Activated T-helper 2 cell treated with anti-CD3 and anti-CD28 coated beads, Interferon-gamma antibody, Interleukin-2, Interleukin-4, amounts not matched to agents 10 μg/mL and 5 μg/mL and 100 μg/mL, durations not matched to agents 14 hours and 24 hours and 36 hours (primary cell): ENCODE measurements at places on chromosomes 2 and 18.

- DNase-seq: no peak
Observed at GRCh38 chr18:56036741-56037140, 448.7 kb upstream of the TCF4 start.

GRCh38 chr2:145555360-145555759, 1035.4 kb upstream of the ZEB2 start:
- no peak for DNase-seq

DNA sequence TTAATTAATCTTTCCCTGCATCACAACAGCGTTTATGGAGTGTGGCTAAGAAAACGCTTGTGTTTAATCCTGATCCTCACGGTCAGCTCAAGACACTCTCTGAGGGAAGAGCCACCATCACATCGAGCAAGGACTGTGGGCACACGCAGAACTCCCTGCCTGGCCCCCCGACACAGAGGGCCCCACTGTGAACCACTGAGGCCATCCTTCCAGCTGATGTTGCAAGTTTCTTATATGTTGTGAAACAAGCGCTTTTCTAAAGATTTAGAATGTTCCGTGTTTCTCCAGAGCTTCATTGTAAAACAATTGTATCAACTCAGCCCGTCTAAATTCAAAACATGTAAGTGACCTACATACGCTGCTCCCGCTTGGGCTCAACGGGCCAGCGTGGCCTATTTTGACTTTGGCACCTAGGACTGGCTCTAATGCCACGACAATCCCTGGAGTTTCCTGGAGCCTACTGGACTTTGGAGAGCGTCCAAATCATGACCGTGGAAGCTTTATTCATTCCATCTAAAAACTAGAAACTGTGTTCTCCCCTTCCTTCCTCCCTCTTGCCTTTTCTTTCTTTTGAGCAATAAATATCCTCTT, 34.9 kb downstream of the SERPINE2 start:
- no peak for DNase-seq

DNA sequence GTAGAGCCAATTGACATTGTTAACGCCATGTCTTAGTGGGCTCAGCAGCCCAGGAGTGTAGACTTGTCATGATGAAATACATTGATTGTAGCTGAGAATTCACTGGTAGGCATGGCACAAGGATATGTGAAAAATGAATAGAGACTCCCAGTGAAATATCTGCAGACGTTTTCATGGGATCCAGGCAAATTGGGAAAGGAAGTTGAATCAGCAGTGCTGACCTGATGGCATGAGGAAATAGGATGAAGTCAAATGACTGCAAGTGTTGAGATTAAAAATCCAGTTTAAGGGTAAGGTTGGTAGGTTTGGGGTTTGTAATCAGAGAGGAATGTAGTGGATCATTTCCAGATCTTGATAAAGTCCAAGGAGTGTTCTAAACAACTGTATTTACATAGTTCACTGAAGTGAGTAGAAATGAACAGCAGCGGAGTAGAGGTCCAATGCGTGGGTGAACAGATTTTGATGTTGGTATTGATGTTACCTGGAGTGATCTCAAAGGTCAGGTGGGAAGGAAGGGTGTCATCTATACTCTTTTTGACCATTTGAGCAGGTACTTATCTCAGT, 24.6 kb downstream of the INSIG2 start:
- no peak for DNase-seq

DNA sequence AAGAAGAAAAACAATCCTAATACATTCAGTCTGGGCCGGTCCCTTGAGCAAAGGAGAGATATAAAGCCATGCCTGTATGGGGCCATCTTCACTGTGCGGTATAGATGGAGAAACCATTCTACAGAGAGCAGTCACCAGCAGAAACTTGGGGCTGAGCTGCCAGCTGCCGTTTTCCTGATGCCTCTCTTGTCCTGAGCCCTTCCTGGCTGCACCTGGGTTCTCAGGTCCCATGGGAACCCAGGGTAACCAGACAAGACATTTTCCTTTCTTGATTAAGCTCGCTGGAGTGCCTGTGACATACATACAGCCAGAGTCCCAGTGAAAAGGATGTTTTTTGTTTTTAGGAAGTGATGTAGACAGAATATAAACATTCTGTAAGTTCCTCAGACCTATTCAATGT, 5.3 kb upstream of the METTL21A start:
- DNase-seq: no peak

DNA sequence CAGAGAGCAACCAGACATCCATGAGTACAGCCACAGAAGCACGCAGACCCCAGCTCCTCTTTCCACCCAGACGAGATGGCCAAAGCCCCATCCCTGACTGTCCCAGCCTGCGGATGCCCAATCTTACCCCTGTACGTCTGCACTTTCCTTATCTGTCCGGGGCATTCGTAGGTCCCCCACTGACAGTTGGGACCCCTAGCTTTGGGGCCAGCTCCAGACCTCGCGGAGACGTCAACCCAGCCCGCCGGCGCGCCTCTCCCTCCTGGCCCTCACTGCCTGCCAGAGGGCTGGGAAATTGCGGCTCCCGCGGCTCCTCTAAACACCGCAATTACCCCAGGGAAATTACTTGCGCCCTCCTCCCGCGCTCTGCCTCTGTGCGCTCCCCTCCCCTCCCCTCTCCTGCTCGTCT, 2.3 kb downstream of the ECEL1 start:
- DNase-seq: no peak

DNA sequence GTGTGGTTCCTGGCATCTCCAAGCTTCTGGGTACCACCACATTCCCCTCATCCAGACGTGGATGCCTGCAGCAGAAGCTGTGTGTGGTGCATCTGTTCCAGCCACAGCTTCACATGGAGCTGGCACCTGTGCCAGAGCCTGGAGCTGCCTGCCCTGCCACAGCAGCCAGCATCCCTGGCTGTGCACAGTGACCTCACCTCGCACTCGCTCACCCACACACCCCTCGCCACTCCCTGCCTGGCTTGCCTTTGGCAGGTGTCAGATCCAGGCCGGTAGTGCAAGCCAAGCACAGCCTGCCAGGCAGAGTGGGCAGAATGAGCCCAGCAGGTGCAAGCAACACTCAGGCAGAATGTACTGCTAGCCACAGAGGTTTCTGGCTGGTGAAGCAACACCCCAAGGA, 59.9 kb upstream of the DYNC1I2 start:
- DNase-seq: no peak

GRCh38 chr2:66507673-66508201, 72.8 kb downstream of the MEIS1 start:
- no peak for DNase-seq

GRCh38 chr2:27105981-27106380, 12.9 kb downstream of the CGREF1 start:
- DNase-seq: no peak

- DNase-seq: no peak
Observed at GRCh38 chr2:175931805-175932204, 70.3 kb downstream of the LNPK start.

DNA sequence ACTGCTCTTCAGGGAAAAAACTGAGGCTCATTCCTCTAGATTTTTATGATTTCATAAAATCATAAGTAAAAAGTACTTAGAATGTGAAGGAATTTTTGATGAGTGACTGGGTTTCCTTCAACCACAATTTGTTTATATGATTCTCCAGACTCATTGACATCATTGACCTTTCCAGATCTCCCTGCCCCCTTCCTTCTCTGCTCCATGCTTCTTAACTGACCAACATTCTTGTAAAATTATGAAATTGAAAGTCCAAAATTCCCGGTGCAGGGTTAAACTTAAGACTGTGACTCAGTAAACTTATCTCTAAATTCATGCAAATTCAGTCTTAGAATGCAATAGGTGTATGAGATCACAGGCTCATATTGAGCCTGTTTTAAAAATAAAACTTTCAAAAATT, 648.9 kb downstream of the TDRD15 start:
- DNase-seq: no peak

- no peak for DNase-seq
Observed at GRCh38 chr2:173441222-173441621, 86.5 kb downstream of the CDCA7 start.

DNA sequence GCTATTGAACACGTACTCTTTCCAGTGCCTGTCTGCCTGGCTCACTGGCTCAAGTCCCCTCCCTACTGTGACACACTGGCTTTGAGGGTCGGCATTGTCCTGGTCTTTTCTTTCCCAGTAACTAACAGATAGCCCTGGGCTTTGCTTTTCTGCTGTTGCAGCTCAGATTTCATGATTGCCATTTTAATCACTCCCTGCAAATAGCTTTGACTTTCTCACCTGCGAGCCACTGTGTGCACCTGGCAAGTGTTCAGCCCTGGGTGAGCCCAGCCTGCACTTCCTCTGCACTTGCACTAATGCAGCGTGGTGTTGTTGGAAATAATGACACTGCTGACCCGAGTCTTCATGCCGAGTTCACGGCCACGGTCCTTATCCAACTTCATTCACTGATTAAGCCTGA, 52.9 kb downstream of the DCDC2C start:
- DNase-seq: no peak

- no peak for DNase-seq
Observed at GRCh38 chr2:64626146-64626809, 27.4 kb downstream of the SERTAD2 start.

DNA sequence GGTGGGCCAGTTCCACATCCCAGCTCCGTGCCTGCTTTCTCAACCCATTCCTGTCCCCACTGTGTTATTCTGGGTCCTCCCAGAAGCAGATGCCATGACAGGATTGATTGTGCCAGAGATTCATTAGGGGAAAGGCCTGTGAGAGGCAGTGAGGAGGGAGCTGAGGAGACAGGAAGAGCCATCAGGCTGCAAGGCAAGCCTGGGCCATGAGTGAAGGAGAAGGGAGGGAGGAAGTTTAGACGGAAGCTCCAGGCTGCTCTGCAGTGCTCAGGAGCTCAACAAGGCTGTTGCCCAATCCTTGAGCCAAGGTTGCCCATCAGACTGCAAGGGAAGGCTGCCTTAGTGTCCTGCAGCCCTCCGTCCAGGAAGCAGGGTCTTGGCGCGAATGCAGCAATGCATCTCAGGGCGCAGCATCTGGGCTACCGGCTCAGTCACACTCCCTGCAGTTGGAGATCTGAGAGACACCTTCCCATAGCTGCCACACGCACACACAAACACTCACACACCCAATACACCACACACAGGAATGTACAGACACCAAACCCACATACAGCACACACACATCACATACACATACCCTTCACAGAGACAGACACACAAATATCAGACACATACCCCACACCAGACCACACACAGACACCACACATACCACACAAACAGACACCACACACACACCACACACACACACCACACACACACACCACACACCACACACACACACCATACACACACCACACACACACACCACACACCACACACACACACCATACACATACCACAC, 139.5 kb upstream of the NDUFV2 start:
- DNase-seq: no peak

GRCh38 chr2:16816016-16816415, 150.4 kb upstream of the CYRIA start:
- no peak for DNase-seq

- DNase-seq: no peak
Observed at GRCh38 chr18:23422751-23423418, 30.2 kb upstream of the RIOK3 start.

GRCh38 chr2:162050513-162050961, 23.5 kb downstream of the DPP4 start:
- DNase-seq: no peak

DNA sequence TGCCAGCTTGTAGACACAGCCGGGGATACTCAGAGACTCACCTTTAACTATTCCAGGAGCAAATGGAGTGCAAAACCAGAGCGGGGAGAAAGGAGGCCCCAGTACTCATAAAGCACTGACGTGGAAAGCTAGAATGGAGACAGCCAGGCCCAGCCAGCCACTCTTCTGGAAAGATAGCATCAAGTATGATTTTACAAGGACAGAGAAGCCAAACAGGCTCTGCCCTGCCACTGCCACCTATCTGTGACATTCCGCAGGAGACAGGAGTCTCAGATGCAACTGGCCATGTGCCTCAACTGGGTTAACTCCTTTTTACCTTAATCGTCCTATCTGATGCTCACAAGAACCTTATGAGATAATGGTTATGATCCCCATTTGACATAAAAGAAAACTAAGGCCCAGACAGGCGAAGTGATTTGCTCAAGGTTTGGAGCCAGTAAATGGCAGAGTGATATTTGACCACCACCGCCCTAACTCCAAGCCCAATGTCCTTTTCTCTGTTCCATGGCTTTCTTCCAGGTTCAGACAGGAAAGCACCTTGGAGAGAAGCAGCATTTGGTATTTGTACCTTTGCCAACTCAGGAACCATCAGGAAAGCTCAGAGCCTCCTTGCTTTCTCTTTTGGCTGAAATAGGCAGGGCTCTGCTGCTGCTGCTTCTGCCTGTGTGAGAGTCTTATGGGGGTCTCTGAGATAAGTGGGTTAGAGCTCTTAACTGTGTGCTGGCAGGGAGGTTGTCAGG, 15.6 kb downstream of the KIF3C start:
- no peak for DNase-seq

DNA sequence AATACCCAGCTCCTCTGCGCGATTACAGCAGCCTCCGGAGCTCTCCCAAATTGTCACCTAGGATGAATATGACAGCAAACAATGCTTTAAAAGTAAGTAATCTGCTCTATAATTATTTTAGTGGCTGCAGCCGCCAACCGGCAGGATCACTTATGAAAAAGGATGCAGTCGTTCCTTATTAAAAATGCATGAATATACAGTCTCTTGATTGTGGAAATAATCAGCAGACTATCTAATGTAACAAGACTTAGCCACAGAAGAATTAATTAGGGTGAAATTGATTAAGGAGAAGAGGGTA, 71.8 kb upstream of the STPG4 start:
- DNase-seq: no peak

DNA sequence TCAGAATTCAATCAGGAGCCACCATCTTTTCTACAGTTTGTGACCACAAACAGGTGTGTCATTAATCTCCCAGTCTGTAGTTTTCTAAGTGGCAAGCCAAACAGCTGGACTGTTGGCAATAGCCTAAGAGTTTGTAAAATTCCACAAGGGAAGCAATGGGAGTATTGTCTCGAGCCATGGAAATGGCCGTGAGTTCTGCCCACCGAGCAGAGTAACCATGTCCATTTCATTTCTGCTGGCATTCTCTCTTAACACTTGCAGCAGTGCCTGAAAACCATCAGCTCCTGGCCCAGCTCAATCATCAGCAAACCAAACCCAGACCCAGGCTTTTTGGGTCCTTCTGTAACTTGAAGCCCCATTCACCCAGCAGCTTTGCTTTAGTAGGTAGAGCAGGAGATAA, 387.8 kb upstream of the CDH7 start:
- no peak for DNase-seq

DNA sequence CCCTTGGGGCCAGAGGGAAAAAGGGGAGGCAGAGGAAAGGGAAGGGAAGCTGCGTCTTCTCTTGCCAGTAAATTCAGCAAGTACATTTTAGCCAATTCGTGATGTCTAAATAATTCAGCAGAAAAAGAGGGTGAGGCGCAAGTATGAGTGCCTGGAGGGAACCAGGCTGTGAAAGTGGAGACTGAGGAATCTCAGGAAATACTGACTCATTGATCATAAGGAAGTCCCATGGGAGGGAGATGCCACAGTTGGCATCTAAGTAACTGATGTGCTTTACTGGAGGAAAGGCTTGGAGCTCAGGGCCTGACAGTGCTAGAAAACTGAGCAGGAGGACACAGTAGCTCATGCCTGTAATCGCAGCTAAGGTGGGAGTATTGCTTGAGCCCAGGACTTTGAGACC, 31.1 kb downstream of the KIF5C start:
- no peak for DNase-seq

GRCh38 chr2:2890901-2891300, 486.7 kb downstream of the EIPR1 start:
- DNase-seq: no peak
